Lower lobe of right lung (tissue), 2 donors: ENCODE measurements at places on chromosomes 6 and 20.

- no peak for DNase-seq
These were observed 603.1 kb downstream of the HACE1 start for GRCh38 chr6:104256646-104257045.

DNA sequence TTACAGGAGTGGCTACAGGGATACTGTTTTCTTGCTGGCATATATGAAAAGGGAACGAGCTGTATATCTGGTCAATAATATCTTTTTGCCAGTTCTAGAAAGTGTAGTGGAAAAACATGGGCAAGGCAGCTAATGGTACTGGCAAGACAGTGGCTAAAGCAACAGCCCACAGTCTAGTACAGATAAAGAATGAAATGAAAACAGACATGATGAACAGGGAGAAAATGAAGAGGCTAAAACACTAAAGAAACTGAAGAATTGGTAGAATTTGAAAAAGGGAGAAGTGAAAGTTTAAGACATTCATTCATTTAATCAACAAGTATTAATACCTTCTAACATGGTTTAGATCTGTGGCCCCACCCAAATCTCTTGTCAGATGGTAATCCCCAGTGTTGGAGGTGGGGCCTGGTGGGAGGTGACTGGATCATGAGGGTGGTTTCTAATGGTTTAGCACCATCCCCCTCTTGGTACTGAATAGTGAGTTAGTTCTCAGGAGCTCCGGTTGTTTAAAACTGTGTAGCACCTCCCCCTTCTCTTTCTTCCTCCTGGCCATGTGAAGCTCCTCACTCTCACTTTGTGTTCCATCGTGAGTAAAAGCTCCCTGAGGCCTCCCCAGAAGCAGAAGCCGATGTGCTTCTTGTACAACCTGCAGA, 18.1 kb downstream of the FAM184A start:
- DNase-seq, result no peak

DNA sequence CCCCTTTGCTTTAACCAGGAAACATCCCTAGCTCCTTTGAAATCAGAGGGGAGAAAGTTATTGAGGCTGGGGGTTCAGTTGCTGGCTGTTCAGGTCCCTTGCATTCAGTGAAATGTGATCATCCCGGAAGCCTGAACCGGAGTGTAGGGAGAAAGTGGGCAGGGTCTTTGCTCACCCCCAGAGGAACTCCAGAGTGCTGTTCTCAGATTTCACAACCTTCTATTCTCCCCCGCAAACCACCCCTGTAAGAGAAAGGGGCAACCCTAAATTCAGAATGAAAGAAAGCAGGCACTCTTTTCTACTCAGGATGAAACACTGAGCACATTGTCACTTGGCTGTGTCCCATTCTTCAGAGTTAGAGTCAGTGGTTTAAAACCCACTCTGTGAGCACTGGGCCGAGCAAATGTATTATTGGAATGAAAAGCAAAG, 139.8 kb downstream of the KHDC1L start:
- DNase-seq, result no peak

DNA sequence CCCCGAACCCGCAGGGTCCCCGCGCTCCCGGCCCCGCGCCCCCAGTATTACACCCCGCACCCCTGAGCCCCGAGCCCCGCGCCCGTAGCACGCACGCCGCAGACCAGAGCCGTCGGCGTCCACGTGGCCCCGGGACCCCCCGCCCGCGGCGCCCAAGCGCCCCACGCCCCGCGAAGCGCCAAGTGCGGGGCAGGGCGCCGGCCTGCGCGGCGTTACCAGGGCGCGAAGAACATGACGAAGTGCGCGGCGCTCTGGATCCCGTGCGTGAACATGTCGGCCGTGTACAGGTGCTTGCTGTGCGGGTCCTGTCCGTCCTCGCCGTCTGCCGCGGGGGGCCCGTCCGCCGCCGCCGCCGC, 312 bp downstream of the TXNDC5 start:
- no peak for DNase-seq

GRCh38 chr6:105594821-105595220, 191.9 kb upstream of the PREP start:
- no peak for DNase-seq

- DNase-seq, result no peak
These were observed 1096.4 kb upstream of the MAP3K7 start for GRCh38 chr6:91683240-91683639.

DNA sequence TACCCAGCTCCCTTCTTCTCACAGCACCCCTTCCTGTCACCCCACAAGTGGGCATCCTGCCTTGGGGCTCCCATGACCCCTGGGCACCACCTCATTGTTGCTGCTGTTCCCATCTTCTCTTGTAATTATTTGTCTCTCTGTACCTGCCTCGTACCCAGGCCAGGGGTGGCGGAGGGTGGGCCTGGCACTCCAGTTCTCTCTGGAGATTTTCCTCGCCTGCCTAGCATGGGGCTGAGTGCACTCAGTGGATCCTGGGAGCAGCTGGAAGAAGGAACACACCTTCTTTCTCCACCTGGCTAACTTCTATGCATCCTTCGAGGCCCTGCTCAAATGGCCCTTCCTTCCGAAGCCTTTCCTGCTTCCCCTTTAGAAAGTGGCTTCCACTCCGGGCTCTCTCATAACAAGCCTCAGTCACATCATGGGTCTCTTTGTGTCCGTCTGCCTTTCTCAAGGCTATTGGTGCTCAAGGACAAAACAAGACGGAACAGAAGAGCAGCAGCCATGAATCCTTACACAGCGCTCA, 79.2 kb downstream of the SRC start:
- DNase-seq, result no peak

DNA sequence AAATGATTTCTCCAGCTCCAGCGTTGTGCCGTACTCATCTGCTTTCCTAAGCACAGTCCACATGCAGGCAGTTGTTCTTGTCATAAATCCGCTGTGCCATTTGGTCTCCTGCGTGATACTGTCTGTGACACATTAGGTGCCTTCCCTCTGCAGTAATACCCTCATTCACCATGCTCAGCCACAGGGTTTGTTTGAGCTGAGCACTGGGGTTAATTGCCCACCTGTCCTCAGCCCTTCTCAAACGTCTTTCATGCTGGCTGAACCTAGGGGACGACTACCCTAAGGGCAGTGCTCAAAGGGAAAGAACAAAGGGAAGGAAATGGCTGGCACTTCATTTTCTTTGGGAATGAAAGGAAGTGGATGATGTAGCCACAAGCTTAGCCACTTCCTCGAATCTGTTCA, 64.2 kb upstream of the MYLIP start:
- DNase-seq, result no peak

DNA sequence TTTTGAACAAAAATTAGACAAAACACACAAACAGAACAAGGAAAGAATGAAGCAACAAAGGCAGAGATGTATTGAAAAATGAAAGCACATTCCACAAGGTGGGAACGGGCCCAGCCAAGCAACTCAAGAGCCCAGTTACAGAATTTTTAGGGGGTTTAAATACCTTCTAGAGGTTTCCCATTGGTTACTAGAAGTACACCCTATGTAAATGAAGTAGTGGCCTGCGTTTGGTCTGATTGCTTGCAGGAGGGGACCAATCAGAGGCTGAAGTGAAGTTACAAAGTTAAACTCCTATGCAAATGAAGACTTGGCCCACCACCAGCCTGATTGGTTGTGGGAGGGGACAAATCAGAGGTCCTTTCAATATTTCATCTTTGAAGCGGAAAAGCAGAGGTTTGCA, 593.7 kb upstream of the MMS22L start:
- DNase-seq, result no peak

GRCh38 chr6:138673346-138674014, 100.1 kb upstream of the CCDC28A start:
- DNase-seq, result no peak

DNA sequence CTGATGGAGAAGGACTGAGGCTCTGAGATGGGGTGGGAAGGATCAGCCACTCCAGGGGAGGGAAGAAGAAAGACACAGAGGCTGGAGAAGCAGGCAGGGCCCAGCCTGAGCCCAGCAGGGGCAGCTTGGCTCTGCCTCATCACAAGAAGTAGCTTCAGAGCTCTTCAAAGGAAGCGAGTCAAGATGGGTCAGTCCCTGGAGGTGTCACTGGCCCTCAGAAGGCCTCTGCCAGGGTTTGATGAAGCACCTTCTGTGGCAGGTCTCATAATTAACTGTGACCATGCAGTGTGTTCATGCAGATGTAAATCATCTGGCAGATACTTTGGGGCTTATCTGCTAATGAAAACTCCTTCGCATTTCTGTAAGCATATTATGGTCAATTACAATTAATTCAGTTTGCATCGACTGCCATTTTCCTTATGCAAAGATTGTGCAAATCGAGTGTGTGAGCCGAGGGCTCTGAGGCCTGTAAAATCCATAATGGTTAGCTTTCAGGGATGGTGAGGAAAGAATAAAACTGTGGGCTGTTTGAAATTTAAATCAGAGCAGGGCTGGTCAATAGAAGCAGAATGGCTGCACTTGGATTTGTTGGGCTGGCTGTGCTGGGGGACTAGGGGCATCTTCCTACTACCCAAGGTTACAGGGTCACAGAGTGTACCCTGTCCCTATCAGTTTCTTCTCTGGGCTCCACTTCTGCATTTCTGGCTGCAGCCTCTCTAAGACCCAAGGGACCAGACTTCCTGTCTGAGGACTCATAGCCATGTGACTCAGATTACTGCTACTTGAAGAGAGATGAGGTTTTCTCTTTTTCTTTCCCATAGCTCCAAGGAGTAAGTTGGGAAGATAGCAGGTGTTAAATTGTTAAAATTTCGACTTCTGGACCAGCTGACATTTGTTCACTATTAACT, 376.6 kb downstream of the DHX35 start:
- no peak for DNase-seq

GRCh38 chr6:70379473-70380013, 33.8 kb upstream of the FAM135A start:
- DNase-seq, result no peak

- DNase-seq, result no peak
These were observed 39.6 kb downstream of the ANKS1A start for GRCh38 chr6:34928695-34929094.

DNA sequence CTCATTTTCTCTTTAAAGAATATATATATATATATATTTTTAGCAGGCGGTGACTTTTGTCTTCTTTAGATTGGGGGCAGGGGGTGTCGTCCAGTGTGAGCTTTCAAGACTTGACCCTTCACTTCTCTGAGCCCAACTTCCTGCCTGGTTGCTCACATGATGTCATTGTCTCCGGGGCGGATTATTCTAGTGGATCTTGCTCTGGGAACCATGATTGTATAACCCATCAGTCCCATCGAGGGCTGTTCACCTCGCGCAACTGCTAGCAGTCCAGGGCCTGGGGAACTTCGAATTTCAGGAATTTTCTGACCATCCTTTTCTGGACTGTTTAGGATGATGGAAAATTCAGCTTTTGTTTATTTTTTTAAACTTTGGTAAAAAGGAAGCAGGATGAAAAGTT, 1.0 kb downstream of the IGF2R start:
- DNase-seq, result peak; percentile 56

DNA sequence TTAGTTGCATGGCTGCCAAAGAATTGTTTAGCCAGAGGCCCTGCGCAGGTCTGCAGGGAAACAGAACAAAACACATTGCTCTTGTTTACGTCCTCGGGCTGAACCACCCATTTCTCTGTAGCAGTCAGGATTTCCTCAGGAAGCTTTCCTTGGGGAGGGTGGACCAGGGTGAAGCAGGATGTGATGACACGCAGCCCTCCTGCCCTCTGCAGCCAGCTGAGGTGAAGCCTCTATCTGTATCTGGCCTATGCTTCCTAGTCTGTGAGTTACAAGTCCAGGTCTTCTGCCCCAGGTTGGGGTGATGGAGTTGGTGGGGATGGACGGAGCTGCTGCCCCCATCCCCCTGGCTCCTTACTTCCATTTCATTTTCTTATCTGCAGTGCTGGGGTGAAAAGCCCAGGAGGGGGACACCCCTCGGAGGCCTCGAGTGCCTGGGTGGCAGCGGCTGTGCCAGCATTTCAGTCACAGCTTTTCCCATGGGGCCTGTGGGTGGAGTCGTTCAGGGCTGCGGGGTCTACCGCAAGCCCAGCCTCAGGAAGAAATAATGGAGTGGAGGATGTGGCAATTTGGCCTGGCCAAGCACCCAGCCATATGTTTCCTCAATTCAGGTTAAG, 24.9 kb downstream of the SASH1 start:
- no peak for DNase-seq

- no peak for DNase-seq
These were observed 425.1 kb downstream of the FOXA2 start for GRCh38 chr20:22159276-22159675.

GRCh38 chr6:90219209-90219985, 77.2 kb downstream of the BACH2 start:
- DNase-seq, result no peak

DNA sequence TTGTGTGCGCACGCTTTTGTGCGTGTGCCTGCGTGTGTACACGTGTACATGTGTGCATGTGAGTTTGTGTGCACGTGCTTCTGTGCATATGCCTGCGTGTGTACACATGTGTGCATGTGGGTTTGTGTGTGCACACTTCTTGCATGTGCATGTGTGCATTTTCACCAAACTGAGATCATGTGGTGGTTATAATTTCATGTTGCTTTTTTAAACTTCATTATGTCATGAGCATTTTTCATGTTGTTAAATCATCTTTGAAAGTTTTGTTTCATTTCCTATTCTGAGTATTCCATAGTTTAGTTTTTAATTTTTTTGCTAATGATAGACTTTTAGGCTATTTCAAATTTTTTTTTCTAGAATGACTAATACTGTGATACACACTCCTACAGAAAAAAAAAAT, 6.4 kb upstream of the CST3 start:
- DNase-seq, result no peak

DNA sequence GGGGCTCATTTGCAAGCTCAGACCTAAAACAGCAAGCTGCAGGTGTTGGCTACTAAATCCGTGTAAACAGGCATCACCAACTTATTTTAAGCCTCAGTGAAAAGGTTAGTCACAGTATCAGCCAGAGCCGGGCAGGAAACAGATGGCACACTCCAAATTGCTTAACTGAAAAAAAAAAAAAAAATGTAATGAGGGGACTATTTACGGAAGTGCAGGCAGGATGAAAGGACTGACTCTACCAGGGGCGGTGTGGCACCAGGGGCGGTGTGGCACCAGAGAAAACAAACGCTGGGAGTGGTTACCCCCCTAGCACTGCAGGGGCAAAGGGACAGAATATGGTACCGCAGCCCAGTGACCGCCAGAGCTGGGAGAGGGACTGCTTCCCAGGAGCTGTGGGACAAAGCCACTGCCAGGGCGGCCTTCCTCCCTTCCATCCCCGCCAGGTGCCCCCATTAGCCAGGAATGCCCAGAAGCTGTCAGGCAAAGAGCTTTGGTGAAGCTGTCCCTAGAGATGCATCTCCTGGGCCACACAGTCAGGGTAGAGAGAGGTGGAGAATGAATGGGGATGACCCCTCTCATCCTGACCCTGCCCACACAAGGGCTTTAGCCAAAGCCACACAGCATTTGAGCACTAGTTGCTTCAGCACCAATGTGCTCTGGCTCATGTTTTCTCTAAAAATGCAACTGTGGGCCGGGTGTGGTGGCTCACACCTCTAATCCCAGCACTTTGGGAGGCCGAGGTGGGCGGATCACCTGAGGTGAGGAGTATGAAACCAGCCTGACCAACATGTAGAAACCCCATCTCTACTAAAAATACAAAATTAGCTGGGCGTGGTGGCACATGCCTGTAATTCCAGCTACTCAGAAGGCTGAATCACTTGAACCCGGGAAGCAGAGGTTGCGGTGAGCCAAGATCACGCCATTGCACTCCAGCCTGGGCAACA, 39.6 kb upstream of the GFOD1 start:
- peak; percentile 51 for DNase-seq

- DNase-seq, result no peak
These were observed 525.4 kb upstream of the RNF217 start for GRCh38 chr6:124436803-124437202.

GRCh38 chr20:39785252-39785917, 823.2 kb downstream of the DHX35 start:
- no peak for DNase-seq

GRCh38 chr6:10407674-10408054, 7.2 kb downstream of the TFAP2A start:
- DNase-seq, result no peak
